H9 (cell line): ENCODE measurements at places on chromosomes 5 and 9. TPM values are rescaled to one million over a fixed set of nuclear protein-coding genes. Genes with fewer than 3 reads are reported as not detected.

EGFLAM gene
- 0.33 TPM in 2 replicates for total RNA-seq

CCL21 gene
- total RNA-seq, result not detected in 2 replicates

ZCCHC10 gene
- total RNA-seq, result 34.0 and 34.4 TPM in 2 replicates

BARHL1 gene
- total RNA-seq, result not detected in 2 replicates

FAM78A gene
- total RNA-seq, result 1.9 and 2.1 TPM in 2 replicates

MAMDC4 gene
- total RNA-seq, result 6.9 and 9.2 TPM in 2 replicates

EIF4EBP3 gene
- 7.7 and 10.1 TPM in 2 replicates for total RNA-seq

SPATA31C1 gene
- 0.15 TPM in 2 replicates for total RNA-seq

ZNF618 gene
- 13.6 and 16.3 TPM in 2 replicates for total RNA-seq

HAPLN1 gene
- 0.22 and 0.72 TPM in 2 replicates for total RNA-seq

ZFP37 gene
- 4.8 and 5.1 TPM in 2 replicates for total RNA-seq

NUP188 gene
- total RNA-seq, result 101 and 104 TPM in 2 replicates

TMC1 gene
- 2.4 and 2.5 TPM in 2 replicates for total RNA-seq

PFN3 gene
- total RNA-seq, result not detected in 2 replicates

IL13 gene
- total RNA-seq, result not detected in 2 replicates

PRLR gene
- 2.5 TPM in 2 replicates for total RNA-seq

NPR3 gene
- not detected in 2 replicates for total RNA-seq

WNK2 gene
- total RNA-seq, result 69.4 and 70.5 TPM in 2 replicates

PCDHGC4 gene
- 4.0 and 4.3 TPM in 2 replicates for total RNA-seq
